Esophagus squamous epithelium (tissue), 5 donors: ENCODE measurements at places on chromosomes 12 and 14.

- H3K27ac ChIP-seq: no peak overlapping the region
- no peaks in the 10 kb centered on the region for H3K36me3 ChIP-seq
- peaks cover 26% of the 10 kb centered on the region for H3K4me1 ChIP-seq
- DNase-seq: no peak
Observed at GRCh38 chr14:69263364-69263763, 3.4 kb downstream of the GALNT16 start.

DNA sequence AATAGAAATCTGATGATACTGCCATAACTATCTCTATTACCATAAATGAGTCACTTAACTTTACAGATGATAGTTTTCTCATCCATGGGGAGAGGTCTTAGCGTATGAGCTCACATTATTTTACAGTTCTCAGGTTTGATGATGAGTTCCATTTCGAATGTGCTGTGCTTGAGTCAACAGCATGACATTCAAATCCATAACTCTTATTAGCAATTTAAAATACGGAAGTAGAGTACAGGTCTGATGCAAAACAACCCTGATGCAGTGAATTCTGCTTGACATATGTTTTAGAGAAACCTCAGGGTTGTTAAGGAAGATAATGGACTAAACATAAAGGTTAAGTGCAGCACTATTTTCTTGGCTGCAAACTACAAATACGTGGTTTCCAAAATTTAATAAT lies 30.0 kb downstream of the C14orf39 start:
- no peaks in the 10 kb centered on the region for H3K4me1 ChIP-seq
- DNase-seq: no peak
- no peak overlapping the region for H3K4me3 ChIP-seq
- H3K27me3 ChIP-seq: no peaks in the 10 kb centered on the region
- no peak overlapping the region for H3K27ac ChIP-seq

DNA sequence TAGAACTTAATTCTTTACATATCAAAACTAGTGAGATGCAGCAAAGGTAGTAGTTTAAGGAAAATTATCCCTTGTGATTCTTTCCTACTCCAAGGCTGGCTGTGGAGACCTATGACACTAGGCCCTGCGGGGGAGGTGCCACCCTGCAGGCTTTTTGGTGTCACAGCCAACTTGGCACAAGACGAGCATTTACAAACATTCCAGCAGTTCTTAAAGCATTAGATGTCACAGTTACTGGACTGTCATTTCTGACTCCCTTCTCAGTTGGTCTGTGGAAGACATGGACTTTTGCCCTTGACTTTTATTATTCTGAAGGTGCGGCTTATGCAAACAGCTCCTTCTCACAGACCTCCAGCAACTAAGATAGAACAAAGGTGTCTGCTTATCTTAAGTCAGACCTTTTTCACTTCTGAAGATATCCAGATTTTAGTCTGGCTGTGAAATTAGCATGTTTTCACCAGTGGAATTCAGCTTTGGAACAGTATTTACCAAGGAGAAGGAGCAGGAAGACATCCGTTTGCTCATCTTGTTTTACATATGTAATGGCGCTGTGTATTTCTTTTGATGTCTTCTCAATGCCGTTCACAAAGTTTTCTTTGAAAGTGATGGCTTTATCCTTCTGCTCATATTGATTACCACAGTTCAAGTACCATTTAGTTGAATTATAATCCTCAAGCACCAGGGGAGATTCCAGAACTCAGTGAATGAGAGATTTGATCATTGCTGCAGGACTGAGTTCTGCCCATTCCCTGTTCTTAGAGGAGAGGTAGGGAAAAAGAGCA lies 17.9 kb downstream of the SRGAP1 start:
- H3K27me3 ChIP-seq: no peaks in the 10 kb centered on the region
- H3K4me1 ChIP-seq: peaks cover 3% of the 10 kb centered on the region
- DNase-seq: no peak
- no peak overlapping the region for H3K27ac ChIP-seq
- no peak overlapping the region for H3K4me3 ChIP-seq

DNA sequence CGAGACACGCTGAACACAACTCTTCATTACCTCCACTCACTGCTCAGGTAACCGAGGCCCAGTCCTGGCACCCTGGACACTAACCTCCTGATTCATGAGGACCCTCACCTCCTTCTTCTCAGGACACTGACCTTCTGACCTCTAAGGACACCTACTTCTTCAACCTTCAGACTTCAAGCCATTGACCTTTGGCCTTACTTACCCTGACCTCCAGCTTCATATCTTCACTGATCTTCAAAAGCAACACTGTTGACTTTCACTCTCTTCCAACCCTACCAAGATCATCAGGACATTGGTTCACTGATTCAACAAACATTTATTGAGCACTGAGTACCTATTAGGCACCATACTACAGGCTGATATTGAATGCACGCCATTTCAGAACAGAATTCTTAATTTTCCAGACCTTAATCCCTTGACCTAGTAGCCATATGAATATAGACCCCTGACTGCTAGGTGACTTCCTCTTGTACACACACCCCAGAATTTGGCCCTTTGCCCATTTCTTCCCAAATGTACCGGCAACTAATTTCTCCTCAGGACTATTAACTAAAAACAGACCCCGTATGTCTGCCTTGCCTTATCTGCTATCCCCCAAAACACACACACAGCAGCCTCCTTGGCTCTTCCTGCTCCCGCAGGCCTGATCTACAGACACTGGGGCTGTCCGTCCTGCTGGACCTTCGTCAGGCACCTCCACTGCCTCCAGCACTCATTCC lies 5.8 kb downstream of the ARHGEF40 start:
- H3K27me3 ChIP-seq: peaks cover 5% of the 10 kb centered on the region
- no peak for DNase-seq
- peaks cover 72% of the 10 kb centered on the region for H3K36me3 ChIP-seq
- H3K4me1 ChIP-seq: peaks cover 22% of the 10 kb centered on the region
- H3K4me3 ChIP-seq: no peak overlapping the region

DNA sequence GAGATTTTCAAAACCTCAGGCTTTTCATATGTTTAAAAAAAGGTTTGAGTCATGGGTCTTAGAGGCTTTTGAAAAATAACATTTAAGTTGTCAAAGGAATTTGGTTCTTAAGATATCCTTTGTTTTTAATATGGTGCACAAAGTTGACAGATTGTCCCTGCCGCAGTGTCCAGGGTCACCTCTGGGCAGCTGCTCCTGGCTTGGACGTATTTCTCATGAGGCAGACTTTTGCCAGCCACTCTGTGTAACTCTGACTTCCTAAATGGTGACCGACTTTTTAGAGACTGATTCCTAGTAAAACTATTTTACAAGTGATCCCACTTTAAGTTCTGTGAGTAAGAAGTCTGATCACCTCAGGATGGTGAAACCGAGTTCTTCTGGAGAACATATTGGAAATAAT lies 27.5 kb downstream of the XRCC3 start:
- no peaks in the 10 kb centered on the region for H3K27me3 ChIP-seq
- no peak for DNase-seq
- no peak overlapping the region for H3K4me3 ChIP-seq
- H3K4me1 ChIP-seq: peaks cover 3% of the 10 kb centered on the region

GRCh38 chr12:28158353-28158752 lies 31.9 kb upstream of the CCDC91 start:
- H3K4me1 ChIP-seq: no peaks in the 10 kb centered on the region
- H3K36me3 ChIP-seq: no peaks in the 10 kb centered on the region
- H3K27ac ChIP-seq: no peak overlapping the region
- DNase-seq: no peak
- H3K4me3 ChIP-seq: no peak overlapping the region

- H3K27ac ChIP-seq: no peak overlapping the region
- DNase-seq: no peak
- H3K4me3 ChIP-seq: no peak overlapping the region
Observed at GRCh38 chr12:93686572-93687356, 9.6 kb downstream of the CRADD start.

- H3K4me1 ChIP-seq: no peaks in the 10 kb centered on the region
- no peak overlapping the region for H3K4me3 ChIP-seq
- H3K27ac ChIP-seq: no peak overlapping the region
- DNase-seq: no peak
- no peaks in the 10 kb centered on the region for H3K36me3 ChIP-seq
Observed at GRCh38 chr12:121520586-121521086, 60.2 kb downstream of the KDM2B start.

DNA sequence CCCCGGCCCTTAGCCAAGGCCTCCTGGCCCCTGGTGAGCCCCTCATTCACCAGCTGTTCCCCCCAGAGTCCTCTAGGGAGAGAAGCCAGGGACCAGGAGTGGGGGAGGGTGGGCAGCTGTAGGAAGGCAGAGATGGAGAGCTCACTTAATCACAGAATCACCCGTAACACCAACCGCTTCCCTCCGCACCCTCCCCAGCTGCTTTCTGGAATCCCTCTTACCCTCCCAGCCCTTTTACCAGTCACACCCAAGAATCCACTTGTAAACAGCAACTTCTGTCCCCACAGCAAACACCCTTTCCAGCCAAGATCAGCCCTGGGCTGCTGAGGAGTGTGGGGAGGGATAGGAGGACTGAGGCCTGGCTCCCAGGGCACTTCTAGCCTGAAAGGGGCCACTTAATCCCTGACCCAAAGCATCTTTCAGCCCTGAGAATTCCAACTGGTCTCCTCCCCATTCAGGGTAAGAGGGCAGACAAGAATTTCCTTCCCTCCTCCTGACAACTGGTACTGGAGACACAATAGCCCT lies 18.8 kb downstream of the NCKAP5L start:
- H3K27ac ChIP-seq: peak overlapping the region; percentile 49
- no peaks in the 10 kb centered on the region for H3K27me3 ChIP-seq
- no peaks in the 10 kb centered on the region for H3K36me3 ChIP-seq
- no peak overlapping the region for H3K4me3 ChIP-seq
- H3K4me1 ChIP-seq: no peaks in the 10 kb centered on the region

DNA sequence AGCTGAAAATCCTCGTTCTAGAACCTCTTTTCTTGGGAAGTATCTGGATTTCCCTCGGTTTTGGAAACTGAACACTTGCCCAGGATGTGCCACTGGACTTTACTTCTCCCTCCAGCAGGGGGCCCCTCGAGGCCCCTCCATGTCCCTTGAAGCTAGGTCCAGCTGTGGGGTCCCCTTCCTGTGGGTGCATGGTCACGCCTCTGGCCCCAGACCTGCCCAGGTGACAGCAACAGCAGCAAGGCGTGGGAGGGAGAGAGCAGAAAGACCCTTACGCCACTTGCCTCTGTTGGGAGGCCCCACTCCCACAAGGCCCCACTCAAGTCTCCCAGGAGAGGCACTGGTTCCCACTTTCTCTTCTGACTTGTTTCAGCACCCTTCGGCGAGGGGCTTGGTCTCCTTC lies 3.1 kb downstream of the SLC25A29 start:
- H3K4me3 ChIP-seq: no peak overlapping the region
- DNase-seq: no peak
- H3K27me3 ChIP-seq: no peaks in the 10 kb centered on the region
- peaks cover 41% of the 10 kb centered on the region for H3K4me1 ChIP-seq

GRCh38 chr14:56180754-56181542 lies 62.7 kb downstream of the PELI2 start:
- H3K4me1 ChIP-seq: no peaks in the 10 kb centered on the region
- H3K36me3 ChIP-seq: no peaks in the 10 kb centered on the region
- no peak overlapping the region for H3K27ac ChIP-seq
- H3K4me3 ChIP-seq: no peak overlapping the region
- H3K27me3 ChIP-seq: no peaks in the 10 kb centered on the region

DNA sequence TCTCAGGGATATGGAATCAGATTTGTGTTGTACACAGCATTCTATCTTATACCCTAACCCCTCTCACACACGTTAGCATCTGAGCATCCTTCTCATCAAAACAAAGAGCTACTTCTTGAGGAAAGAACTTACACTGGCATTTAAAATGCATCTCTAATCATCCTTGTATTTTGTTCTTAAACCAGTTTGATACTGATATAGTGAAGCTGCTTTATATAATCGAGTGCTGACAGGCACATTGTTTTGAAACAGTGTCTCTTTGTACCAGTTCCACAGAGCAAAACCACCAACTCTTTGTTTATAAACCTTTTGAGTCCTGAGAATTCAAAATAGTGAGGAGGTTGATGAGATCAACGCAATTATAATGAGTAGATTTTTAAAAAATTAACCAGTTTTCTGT lies 8.8 kb downstream of the GPR33 start:
- H3K4me1 ChIP-seq: no peaks in the 10 kb centered on the region
- no peak overlapping the region for H3K27ac ChIP-seq
- H3K36me3 ChIP-seq: no peaks in the 10 kb centered on the region
- no peak overlapping the region for H3K4me3 ChIP-seq

DNA sequence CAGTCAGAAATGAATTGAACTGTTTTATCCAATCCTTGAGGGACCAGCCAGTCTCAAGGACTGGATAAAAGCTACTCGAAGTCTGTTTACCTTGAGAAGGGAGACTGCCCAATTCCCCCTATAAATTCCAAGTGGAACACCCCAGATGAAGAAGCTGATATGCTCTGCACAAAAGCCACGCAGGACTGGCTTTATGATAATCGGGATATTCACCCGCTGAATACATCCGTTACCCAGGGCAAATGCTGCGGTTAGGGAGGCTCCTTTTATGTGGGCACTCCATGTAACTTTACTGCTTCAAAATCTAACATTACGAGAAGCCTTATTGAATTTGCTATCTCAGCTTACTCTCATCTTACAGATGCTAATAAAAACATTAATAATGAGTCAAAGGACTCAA lies 119.1 kb downstream of the DENND5B start:
- no peaks in the 10 kb centered on the region for H3K27me3 ChIP-seq
- H3K27ac ChIP-seq: no peak overlapping the region
- no peaks in the 10 kb centered on the region for H3K36me3 ChIP-seq
- no peaks in the 10 kb centered on the region for H3K4me1 ChIP-seq
- no peak for DNase-seq
- no peak overlapping the region for H3K4me3 ChIP-seq

- no peaks in the 10 kb centered on the region for H3K36me3 ChIP-seq
- H3K27me3 ChIP-seq: no peaks in the 10 kb centered on the region
- DNase-seq: no peak
- no peaks in the 10 kb centered on the region for H3K4me1 ChIP-seq
- H3K27ac ChIP-seq: no peak overlapping the region
Observed at GRCh38 chr12:16807731-16808130, 201.8 kb upstream of the LMO3 start.

GRCh38 chr12:68559984-68560850 lies 50.5 kb upstream of the RAP1B start:
- DNase-seq: no peak
- no peaks in the 10 kb centered on the region for H3K36me3 ChIP-seq
- H3K4me1 ChIP-seq: peaks cover 21% of the 10 kb centered on the region
- H3K27ac ChIP-seq: peak overlapping the region; percentile 43
- no peaks in the 10 kb centered on the region for H3K27me3 ChIP-seq

- H3K4me1 ChIP-seq: no peaks in the 10 kb centered on the region
- no peaks in the 10 kb centered on the region for H3K27me3 ChIP-seq
- no peaks in the 10 kb centered on the region for H3K36me3 ChIP-seq
- H3K4me3 ChIP-seq: no peak overlapping the region
Observed at GRCh38 chr14:47917344-47917954, 242.0 kb upstream of the MDGA2 start.

- peaks cover 33% of the 10 kb centered on the region for H3K4me1 ChIP-seq
- peak overlapping the region; percentile 40 for H3K27ac ChIP-seq
- H3K4me3 ChIP-seq: no peak overlapping the region
- H3K36me3 ChIP-seq: no peaks in the 10 kb centered on the region
- DNase-seq: no peak
Observed at GRCh38 chr14:68473069-68473468, 319.8 kb downstream of the ZFP36L1 start.

GRCh38 chr12:66014818-66015217 lies 115.7 kb downstream of the LLPH start:
- H3K36me3 ChIP-seq: no peaks in the 10 kb centered on the region
- DNase-seq: no peak
- no peak overlapping the region for H3K27ac ChIP-seq
- H3K27me3 ChIP-seq: no peaks in the 10 kb centered on the region
- no peak overlapping the region for H3K4me3 ChIP-seq
- no peaks in the 10 kb centered on the region for H3K4me1 ChIP-seq
